ENCODE measurements at places on chromosomes 5 and 9. TPM values are rescaled to one million over a fixed set of nuclear protein-coding genes. Genes with fewer than 3 reads are reported as not detected.

SCGB3A2 gene
- total RNA-seq, result not detected

ADAMTS2 gene
- 2.0 TPM for total RNA-seq

RASEF gene
- total RNA-seq, result 125 TPM

OMD gene
- 3.6 TPM for total RNA-seq

IL3 gene
- total RNA-seq, result not detected

SHB gene
- total RNA-seq, result 53.2 TPM

PCDHB9 gene
- 1.0 TPM for total RNA-seq

IL7R gene
- 7.8 TPM for total RNA-seq

AK8 gene
- total RNA-seq, result 3.3 TPM

NEUROG1 gene
- total RNA-seq, result not detected

BSPRY gene
- total RNA-seq, result 8.4 TPM
